T-cell (primary cell): ENCODE measurements at places on chromosomes 2 and 18. TPM values are rescaled to one million over a fixed set of nuclear protein-coding genes. Genes with fewer than 3 reads are reported as not detected.

GATA6 gene
- 0.96 TPM for total RNA-seq

DSG4 gene
- not detected for total RNA-seq

RPL37A gene
- 3,339 TPM for total RNA-seq

LINC00305 gene
- total RNA-seq = not detected

DYSF gene
- 1.9 TPM for total RNA-seq

PDE11A gene
- total RNA-seq = not detected
